ENCODE measurements at places on chromosomes 16 and 17. TPM values are rescaled to one million over a fixed set of nuclear protein-coding genes. Genes with fewer than 3 reads are reported as not detected.

- no peaks in the 10 kb centered on the region for H3K27me3 ChIP-seq
- H3K4me3 ChIP-seq: no peak overlapping the region
- H3K27ac ChIP-seq: no peak overlapping the region
- no peaks in the 10 kb centered on the region for H3K4me1 ChIP-seq
Observed at GRCh38 chr17:36768394-36768793, 167.0 kb downstream of the MRM1 start.

- no peak for DNase-seq
- H3K36me3 ChIP-seq: no peaks in the 10 kb centered on the region
- no peak overlapping the region for H3K4me3 ChIP-seq
Observed at GRCh38 chr16:66845791-66846221, 1.6 kb downstream of the CA7 start.

- no peak overlapping the region for H3K4me3 ChIP-seq
- no peak for DNase-seq
- H3K4me1 ChIP-seq: no peaks in the 10 kb centered on the region
- H3K27me3 ChIP-seq: peaks cover 14% of the 10 kb centered on the region
- no peaks in the 10 kb centered on the region for H3K36me3 ChIP-seq
Observed at GRCh38 chr17:35553310-35553709, 7.3 kb downstream of the SLFN14 start.

- peaks cover 15% of the 10 kb centered on the region for H3K27me3 ChIP-seq
- H3K4me1 ChIP-seq: no peaks in the 10 kb centered on the region
- no peak overlapping the region for H3K27ac ChIP-seq
- H3K36me3 ChIP-seq: no peaks in the 10 kb centered on the region
- no peak for DNase-seq
Observed at GRCh38 chr16:23987443-23987842, 151.7 kb downstream of the PRKCB start.

ZNF75A gene
- total RNA-seq: 24.5 TPM

GRCh38 chr17:80845069-80845862 lies 146.4 kb upstream of the CHMP6 start:
- no peaks in the 10 kb centered on the region for H3K36me3 ChIP-seq
- H3K4me1 ChIP-seq: no peaks in the 10 kb centered on the region
- H3K4me3 ChIP-seq: no peak overlapping the region
- no peaks in the 10 kb centered on the region for H3K27me3 ChIP-seq
- DNase-seq: no peak

Data from Panc1 (cell line).